ENCODE measurements at places on chromosomes 2 and 18.

DNA sequence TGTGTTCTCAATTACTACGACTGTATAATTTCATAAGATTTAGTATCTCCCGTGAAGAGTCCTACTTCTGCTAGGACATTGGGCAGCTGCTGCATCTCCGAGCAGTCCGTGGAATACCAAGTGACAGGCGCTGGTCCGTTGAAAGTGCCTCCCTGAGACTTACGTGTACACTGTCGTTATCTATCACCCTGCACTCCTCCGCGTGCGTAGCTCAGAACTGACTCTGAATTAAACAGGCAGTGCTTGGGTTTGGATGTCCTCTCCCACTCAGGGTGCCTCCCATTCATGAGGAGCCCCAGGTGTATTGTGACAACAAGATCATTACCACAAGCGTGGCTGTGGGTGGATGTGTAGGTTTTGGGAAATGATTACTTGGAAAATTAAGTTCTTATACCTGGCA is 148.4 kb downstream of the SH3RF3 start:
- no peak for DNase-seq

DNA sequence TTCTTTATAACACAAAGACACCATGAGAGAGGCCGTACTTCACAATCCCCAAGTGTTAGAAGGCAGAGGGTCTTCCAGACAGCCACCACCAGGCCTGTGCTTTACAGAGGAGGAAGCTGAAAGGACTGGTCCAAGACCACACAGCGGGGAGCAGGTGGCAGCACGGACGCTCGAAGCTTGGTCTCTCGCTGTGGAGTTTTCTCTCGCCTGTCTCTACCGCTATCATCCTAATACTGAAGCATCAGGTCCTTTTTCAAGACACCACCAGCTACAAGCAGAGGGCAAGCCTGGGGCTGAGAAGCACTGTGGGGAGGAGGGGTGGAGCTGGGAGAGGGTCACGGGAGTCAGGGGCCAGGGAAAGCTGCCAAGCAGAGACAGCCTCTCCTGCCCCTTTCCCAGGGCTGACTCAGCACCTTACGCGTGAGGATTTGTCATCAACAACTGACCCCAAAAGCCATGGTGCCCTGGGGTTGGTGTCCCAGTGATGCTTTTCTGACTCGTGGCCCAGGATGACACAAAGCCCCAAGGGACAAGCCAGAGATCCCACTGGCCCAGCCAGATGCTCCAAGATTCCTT is 31.9 kb upstream of the FOSL2 start:
- no peak for DNase-seq

DNA sequence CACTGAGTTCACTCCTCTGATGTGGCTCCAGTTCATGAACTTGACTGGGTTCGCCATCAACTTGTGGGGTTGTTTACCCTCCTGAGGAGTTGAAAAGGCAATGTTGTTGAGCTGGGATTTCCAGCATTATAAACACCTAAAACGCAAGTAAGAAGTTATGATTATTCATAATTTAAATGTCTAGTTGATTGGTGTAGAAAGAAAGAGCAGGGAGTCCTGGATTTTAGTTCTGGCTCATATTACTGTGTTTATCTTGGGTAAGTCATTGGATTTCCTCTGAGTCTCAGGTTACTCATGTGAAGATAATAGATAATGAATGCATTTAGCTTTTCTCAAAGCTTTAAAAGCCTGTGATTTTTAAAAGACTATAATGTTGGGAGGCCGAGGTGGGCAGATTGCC is 438.0 kb upstream of the CDH20 start:
- no peak for DNase-seq

- no peak for DNase-seq
Observed at GRCh38 chr18:60506682-60507081, 134.1 kb upstream of the MC4R start.

DNA sequence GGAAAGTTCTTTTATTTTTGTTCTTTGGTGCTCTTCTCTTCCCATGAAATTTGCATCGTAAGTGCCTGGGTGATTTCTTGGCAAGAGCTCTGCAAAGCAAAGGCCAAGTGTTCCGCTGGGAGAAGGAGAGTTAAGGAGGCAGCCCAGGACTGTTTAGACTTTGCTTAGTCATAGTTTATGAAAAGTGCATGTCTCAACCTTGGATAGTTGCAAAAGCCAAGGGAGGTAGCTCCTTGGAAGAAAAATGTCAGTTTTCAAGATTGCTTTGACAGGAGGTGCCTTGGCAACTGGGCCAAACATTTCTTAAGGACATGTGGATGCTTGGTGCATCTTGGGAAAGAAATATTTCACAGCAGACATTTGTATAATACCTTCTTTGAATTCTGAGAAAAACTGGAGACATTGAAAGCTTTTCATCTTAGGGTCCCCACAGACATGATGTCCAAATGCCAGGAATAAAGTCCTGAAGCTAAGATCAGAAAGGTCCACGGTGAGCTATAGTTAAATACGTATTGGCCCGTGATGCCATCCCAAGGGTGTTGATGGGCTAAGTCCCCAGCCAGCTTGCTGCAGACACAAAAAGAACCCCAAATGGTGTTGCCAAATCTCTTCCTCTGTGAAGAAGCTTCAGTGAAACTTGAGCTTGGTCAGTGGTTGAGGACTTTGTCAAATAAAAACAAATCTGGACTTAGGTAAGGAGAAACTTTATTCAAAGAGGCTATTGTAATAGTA is 96.3 kb upstream of the THUMPD2 start:
- DNase-seq = no peak

DNA sequence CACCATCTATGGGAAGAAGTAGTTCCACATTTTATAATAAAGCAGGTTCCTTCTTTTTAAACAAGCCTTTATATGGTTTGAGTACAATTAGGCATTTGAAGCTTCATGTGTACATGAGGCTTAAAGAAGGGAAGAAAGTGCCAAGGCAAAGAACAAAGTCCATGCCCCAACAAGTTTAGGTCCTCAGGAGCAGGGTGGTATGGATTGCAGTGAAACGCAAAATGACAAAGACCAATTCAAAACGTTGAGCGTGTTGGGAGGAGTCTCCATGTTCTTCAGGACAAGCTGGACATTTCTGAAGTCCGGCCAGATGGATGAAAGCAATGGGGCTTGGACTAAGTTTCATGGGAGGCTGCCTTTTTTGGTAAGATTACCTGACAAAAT is 78.8 kb upstream of the FZD5 start:
- no peak for DNase-seq

DNA sequence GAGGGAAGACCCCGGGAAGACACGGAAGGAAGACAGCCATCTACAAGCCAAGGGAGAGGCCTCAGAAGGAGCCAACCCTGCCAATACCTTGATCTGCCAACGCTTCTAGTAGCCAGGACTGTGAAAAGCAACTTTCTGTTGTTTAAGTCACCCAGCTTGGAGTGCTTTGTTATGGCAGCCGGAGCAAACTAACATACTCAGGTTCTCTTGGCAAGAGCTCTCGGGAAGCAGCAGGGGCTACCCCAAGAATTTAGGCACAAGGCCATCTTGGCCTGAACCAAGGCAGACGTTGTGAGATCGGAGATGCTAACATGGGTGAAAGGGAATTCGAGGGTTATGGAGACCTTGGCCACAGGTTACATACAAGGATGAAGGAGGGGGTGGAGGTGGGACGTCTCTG is 78.6 kb upstream of the KLHL29 start:
- DNase-seq = no peak

- DNase-seq = no peak
Observed at GRCh38 chr2:113216891-113217454, 43.2 kb downstream of the PSD4 start.

DNA sequence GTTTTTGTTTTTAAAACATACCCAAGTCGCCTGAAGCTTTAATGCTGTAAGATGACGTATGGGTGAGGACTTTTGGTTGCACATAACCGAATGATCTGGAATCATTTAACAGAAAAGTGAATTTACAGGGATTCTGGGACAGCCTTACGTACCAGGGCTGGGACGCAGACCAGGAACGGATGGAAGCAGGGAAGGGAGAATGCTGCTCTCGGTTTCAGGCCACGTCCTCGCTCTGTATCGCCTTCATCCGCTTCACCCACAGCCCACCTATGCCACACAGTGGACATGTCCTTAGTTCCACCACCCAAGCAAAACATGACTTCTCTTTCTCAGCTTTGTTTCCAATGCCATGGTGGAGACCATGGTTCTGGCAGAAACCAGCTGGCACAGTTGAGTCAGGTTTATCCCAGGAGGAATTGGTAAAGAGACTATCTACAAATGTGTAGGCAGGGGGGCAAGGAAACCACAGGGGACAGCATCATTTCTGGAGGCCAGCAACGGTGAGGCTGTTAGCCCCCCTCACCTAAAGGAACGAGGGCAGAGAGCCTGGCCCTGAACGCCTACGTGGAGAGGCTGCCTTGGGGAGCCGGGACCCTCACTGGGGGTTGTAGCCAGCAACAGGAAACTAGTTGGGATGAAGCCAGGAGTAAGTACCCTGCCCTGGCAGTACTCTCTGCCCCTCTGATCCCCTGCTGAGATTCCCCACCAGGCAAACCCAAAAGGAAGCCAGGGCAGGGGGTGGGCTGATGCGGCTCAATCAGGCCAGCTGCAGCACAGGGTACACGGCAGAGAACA is 132.5 kb downstream of the NDUFA10 start:
- DNase-seq = no peak

- no peak for DNase-seq
Observed at GRCh38 chr2:28419443-28420270, 27.0 kb downstream of the FOSL2 start.

GRCh38 chr2:9753665-9754531 is 89.4 kb upstream of the TAF1B start:
- peak; percentile 47 for DNase-seq

GRCh38 chr2:106026271-106027190 is 167.6 kb downstream of the UXS1 start:
- no peak for DNase-seq

DNA sequence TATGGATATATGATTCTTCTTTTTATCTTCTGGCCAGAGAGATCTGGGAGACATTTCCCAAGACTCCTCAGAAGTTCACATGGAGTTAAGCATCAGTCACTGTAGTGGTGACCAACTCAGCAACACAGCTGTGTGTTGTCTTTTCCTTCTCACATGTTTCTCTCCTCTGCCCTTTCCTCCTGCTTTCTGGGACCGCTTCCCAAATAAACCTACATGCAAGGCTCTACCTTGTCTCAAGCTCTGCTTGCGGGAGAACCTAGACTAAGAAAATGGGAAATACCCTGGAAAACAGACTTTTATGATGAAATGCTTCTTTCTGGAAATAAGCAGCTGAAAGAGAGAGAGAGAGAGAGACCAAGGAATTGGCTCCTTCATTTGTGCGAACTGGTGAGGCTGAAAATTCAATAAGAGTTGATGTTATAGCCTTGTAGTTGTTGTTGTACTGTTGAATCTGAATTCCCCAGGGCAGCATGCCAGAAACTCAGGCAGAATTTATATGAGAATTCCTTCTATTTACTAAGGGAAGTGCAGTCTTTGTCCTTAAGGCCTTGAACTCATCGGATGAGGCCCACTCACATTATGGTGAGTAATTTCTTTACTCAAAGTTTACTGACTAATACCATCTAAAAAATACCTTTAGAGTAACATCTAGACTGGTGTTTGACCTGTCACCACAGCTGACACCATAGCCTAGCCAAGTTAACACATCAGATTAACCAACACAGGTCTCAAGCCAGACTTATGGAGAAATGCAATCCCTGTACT is 22.7 kb upstream of the DSC1 start:
- DNase-seq = no peak

- no peak for DNase-seq
Observed at GRCh38 chr2:131038258-131039100, 54.8 kb downstream of the FAM168B start.

- DNase-seq = peak; percentile 17
Observed at GRCh38 chr18:62186499-62186773, 420 bp downstream of the PIGN start.

DNA sequence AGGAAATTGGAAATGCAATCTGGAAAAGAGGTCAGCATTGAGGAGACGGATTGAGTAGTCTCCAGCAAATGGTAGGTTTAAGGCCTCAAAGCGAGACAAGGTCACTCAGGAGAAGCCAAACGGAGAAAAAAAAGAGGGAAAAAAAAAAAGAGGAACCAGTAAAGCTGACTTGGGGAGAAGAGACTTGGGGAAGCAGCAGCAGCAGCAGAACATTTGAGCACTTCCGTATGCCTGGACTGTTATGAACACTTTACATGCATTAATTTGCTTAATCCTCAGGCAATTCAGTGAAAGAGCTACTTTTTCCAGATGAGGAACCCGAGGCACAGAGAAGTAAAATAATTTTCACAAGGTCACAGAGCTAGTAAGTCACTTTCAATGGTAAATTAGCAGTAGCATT is 81.3 kb downstream of the OSBPL6 start:
- DNase-seq = no peak

DNA sequence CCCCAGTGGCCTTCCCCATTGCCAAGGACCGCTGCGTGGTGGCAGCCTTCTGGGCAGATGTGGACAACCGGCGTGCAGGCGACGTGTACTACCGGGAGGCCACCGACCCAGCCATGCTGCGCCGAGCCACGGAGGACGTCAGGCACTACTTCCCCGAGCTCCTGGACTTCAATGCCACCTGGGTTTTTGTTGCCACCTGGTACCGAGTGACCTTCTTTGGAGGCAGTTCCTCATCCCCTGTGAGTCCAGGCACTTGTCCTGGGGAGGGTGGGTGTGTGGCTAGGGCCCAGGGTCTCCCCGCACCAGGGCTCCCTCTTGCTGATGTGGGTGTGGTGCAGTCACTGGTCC is 31.9 kb downstream of the SNED1 start:
- DNase-seq = no peak

DNA sequence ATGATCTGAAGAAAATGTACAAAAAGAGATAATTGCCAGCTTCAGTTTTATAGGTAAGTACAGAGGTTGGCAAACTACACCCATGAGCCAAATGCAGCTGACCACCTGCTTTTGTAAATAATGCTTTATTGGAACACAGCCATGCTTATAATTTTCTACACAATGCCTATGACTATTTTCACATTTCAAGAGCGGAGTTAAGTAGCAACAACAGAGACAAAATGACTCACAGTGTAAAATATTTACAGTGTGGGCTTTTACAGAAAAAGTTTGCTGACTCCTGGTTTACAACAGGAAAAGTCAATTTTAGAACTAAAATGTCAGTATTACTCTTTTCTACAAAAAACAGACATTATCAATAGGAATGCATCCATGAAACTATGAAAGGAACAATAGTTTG is 26.0 kb downstream of the CWC22 start:
- DNase-seq = no peak

- DNase-seq = no peak
Observed at GRCh38 chr2:213691351-213691750, 407.1 kb downstream of the SPAG16 start.

GRCh38 chr2:236014408-236015131 is 153.6 kb downstream of the GBX2 start:
- DNase-seq = no peak

GRCh38 chr2:231139796-231140195 is 15.0 kb upstream of the HTR2B start:
- DNase-seq = no peak

- DNase-seq = no peak
Observed at GRCh38 chr2:215036314-215036713, 102.1 kb downstream of the ABCA12 start.

DNA sequence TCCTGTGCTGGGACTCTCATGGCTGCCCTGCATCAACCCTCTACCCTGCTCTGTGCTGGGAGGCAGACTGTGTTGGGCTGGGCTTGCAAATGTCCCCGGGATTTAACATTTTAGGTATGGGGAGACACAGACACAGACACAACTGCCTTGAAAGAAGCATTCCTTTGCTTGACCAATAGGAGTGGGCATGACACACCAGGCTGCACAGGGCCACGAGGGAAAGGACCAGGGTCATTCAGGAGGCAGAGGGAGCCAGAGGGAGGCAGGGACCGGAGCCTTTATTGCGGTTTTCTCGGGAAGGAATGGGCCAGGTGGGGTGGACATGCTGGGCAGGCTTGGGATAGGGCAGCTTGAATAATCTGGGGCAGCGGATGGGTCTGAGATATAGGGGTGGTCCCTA is 238.7 kb upstream of the COPS8 start:
- no peak for DNase-seq

Measured in activated CD4-positive, alpha-beta T cell treated with anti-CD3 and anti-CD28 coated beads, Interleukin-2, amount 50 U/mL, for 24 hours (primary cell).